ENCODE measurements at places on chromosomes 12 and 14.
A peak's percentile ranks its signal among the peaks of the same experiment; 100 is the strongest.

DNA sequence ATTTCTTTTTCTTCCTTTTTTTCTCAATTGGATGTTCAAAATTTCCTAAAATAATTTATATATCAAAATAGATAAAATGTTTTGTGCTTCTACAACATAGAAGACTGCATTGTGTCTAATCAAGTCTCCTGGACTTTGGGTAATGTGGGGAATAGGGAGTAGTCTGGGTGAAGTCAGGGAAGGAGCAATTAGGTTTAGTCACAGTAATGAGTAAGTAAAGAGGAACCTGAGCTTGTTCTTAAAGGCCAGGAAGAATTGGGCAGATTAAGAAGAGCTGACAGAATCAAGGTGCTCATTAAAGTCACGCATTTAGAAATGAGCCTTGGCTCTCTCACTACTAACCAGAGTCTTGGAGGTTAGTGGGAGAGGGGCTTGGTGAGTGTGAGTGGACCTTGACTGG, 233.3 kb upstream of the SSTR1 start:
- DNase-seq = no peak

DNA sequence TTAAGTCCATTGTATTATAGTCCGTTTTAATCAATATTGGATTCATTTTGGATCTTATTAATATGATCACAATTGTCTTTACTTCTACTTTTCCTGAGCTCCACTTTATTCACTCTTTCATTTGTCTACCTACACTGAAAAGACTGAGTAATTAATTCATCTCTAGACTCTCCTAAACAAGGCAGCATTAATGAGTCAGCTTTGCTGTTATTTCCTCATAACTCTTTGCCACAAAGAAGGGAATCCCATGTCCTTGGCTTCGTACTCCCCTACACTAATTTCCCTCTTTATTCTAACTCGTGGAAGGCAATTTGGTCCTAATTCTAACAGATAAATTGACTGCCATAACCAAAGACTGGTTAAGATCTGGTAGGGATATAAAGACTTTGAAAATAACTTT, 91.9 kb downstream of the ARMH4 start:
- DNase-seq = no peak

DNA sequence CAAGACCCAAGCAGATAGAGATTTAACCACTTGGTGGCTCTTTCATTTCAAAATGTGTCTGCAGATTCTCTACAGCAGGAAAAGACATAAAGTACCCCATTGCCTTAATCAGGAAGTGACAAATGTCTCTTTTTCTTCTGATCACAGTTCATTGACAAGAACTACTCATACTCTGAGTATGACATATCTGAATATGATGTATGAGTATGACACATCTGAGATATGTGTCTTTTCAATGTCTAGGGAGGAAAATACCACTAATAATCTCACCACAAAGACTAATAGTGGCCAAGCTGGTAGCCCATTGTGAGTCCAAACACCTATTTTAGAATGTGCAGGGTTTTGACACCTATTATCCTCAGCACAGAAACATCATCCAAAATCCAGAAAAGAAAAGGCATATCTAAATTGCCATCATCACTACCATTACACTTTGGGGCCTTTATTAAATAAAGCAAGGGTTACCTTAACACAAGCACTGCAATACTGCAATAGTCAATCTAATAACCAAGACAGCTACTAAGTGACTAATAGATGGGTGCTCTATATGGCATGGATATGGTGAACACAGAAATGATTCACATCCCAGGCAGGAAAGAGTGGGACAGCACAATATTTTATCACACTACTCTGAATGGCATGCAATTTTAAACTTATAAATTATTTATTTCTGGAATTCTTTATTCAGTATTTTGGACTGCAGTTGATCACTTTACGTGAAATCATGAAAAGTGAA, 243.7 kb upstream of the FAR2 start:
- no peak for DNase-seq

GRCh38 chr12:70006619-70006973, 181.6 kb downstream of the MYRFL start:
- DNase-seq = no peak

GRCh38 chr12:76888775-76889174, 10.0 kb upstream of the CSRP2 start:
- DNase-seq = no peak

DNA sequence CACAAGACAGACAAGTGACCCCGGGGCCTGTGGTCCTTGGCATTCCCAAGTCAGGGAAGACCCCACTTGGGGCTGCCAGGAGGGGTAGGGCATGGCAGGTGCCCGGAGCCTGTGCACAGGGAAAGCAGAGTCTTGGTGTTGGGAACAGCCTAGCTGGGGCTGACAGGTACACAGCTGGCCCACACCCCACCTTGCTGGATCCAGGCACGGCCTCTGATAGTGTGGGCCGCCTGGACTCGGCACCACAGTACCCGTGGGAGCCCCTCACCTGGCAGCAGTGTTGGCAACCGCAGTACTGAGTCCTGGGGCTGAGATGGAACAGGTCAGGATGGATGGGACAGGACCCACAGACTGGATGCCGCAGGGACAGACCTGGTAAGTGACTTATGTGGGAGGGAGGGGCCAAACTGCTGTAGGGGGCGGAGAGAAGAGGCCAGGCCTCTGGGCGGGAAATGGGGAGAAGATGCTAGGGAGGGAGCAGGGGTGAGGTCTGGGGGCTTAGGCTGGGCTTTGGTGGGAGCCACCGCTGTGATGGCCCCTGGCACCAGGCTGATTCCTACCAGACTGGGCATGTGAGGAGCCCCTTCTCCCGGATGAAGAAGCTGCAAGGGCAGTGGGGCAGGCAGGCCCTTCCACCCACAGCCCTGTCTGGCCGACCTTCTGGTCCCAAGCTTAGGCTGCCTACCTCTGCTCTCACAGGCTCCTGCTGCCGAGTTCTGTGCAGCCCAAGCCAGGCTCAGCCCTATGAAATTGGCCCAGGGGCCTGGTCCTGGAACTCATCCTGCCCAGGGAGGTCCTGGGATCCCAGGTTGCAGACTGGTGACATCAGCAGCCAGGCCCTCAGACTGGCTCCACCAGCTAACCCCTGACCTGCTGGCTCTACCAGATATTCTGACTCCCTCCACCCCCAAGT, at the start of gene TGM1:
Gene TGM1 (minus strand): TSS at position 357 of the 913 bp plus-strand sequence. CDS start 825 bp downstream, outside the sequence.
- DNase-seq = no peak

DNA sequence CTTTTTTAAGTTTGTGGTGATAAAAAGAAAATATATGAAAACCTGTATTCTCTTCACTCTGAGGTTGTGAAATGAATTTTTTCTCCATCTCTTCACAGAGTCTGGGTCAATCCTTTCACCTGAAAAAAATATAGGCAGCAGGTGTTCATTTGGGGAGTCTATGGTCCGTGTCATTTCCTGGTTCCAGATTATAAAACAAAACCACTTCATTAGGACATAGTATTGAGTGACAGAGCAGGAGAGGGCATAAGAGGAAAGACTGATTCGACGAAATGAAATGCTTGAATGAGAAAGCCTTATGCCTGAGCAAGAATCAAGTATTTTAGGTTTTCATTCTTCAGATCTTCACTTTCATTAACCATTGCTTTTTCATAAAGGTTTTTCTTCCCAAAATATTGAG, 51.8 kb upstream of the NUAK1 start:
- no peak for DNase-seq

- no peak for DNase-seq
Observed at GRCh38 chr12:128150961-128151360, 116.0 kb upstream of the TMEM132C start.

DNA sequence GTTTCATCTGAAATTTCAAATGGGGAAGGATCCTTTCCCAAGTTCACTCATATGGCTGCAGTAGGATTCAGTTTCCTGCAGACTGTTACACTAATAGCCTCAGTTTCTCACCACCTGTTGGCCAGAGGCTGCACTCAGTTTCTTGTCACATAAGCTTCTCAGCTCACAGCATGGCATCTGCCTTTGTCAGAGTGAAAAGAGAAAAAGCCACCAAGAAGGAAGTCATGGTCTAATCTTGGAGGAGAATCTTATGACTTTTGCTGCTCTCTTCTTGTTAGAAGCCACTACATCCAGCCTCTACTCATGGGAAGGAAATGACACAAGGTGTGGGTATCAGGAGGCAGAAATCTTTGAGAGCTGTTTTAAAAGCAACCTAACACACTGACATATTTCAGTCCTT, 39.4 kb upstream of the BTG1 start:
- DNase-seq = peak; percentile 4

DNA sequence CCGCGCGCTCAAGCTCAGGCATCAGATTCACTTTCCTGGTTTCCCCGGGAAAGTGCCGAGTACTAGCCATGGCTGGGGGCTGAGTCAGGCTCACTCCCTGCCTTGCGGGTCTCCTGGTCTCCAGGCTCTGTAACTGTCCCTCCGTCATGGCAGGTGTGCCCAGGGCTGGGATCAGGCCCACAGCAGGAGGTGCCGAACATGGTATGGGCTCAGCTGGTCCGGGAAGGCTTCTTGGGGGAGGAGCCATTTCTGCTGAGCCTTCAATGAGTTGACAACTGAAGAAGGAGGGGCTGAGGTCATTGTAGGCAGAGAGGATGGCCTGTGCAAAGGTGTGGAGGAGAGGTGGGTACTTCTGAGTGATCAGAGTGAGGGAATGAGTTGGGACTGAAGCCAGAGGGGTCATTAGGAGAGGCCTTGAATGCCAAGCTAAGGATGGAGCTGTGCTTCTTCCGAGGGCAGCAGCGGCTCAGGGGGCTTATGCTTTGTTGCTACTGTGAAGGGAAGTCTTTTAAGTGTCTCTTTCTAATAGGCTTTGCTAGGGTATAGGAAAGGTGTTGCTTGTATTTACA, 769 bp downstream of the EXOC3L4 start:
- no peak for DNase-seq

- no peak for DNase-seq
Observed at GRCh38 chr12:122839907-122840554, 4.8 kb downstream of the HIP1R start.

DNA sequence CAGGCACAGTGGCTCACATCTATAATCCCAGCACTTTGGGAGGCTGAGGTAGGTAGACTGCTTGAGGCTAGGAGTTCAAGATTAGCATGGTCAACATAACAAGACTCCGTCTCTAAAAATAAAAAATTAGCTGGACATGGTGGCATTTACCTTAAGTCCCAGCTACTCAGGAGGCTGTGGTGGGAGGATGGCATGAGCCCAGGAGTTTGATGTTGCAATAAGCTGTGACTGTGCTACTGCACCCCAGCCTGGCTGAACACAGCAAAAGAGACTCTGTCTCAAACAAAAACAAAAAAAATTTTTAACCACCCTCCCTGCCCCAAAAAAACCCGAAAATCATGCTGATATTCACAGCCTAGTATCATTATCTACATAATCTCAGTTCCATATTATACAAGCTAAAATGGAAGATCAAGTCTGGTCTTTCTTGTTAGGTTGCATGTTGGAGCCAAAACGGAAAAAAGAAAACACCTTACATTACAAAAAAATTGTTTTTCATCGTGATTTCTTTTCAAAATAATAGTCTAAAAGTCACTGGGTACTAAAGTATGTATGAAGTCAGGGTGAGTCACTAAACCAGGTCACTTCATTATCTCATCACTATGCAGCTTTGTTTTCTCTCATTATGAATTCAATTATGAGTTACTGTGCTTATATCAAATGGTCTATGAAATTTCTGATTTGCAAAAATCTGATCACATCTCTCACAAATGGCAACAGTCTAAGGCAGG, 13.8 kb downstream of the GXYLT1 start:
- DNase-seq = no peak

DNA sequence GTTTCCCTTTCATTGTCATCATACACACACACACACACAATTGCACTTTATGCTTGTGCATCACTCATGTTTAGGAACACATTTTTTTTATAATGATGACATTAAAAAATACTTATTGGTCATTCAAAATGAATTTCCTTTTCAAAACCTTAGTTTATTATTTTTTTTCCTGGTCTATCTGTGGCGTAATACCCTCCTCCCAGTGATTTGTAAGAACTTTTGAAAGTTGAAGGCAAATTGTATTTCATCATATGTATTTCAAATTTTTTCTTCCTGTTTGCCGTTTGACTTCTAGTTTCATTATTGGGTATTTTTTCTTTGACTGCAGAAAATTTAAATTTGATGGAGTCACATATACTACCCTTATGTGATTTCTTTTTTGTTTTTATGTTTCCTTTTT, 2.5 kb upstream of the LRRK2 start:
- DNase-seq = no peak

GRCh38 chr14:74526854-74527585, 33.5 kb downstream of the ISCA2 start:
- no peak for DNase-seq

DNA sequence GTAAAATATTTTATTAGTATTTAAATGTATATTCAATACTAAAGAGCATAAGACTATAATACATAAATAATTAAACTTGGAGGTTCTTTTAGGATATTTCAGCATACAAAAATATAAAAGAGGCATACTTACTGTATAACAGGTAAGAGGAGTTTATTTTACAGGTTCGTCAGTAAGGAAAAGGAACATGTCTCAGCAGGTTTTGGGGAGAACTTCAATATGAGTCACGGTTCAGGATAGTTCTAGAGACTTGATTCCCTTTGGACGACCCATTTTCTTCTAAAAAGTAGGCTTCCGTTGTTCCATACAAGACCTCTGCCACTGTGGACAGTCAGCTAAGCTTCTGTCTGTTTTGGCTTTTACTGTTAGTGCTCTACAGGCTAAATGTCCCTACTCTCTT, 181.1 kb downstream of the ALX1 start:
- no peak for DNase-seq

DNA sequence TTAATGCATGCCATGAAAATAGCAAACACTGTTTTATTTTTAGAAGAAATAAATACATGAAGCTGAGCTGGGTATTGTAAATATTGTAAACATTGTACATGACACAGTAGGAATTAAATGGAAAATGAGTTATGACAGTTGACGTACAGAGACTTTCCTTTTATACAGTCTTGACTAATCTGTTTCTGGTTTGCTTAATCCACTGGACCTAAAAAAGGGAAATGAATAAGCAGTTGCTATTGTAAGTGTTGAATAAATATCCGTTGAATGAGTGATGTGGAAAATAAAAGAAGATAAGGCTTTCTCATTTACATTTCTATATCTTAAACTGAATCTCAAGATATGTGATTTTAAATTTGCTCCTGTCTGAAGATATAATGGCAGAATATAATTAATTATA, 15.0 kb downstream of the PMCH start:
- no peak for DNase-seq

DNA sequence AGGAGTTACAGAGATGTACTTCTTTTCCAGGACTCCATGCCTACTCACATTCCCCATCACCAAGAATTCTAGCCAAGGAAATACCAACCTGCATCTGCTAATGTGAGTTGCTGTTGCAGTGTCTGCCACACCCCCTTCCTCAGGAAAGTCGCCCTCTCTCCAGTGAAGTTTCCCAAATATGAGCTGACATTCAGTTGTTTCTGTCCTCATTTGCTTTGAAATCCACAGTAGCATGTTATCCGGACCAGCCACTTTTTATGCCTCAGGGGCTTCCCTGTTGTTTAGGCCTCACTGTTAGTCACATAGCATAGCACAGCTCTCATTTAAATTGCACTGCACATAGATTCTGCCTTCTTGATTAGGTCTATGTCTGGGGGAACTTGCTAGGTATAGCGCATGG, 212.4 kb downstream of the EGLN3 start:
- DNase-seq = no peak

- DNase-seq = no peak
Observed at GRCh38 chr12:68641138-68641537, 30.4 kb downstream of the RAP1B start.

GRCh38 chr12:129127211-129127610, 273.9 kb downstream of the GLT1D1 start:
- no peak for DNase-seq

GRCh38 chr14:100874411-100875091, 29.0 kb downstream of the RTL1 start:
- no peak for DNase-seq

GRCh38 chr12:91511795-91512420, 329.3 kb upstream of the DCN start:
- no peak for DNase-seq

GRCh38 chr14:52051251-52051650, 17.6 kb downstream of the NID2 start:
- DNase-seq = no peak
